Kasumi-1 (cell line): ENCODE measurements at places on chromosomes 1 and 21.

GRCh38 chr1:3176028-3176427, 107.0 kb downstream of the PRDM16 start:
- DNase-seq = no peak

DNA sequence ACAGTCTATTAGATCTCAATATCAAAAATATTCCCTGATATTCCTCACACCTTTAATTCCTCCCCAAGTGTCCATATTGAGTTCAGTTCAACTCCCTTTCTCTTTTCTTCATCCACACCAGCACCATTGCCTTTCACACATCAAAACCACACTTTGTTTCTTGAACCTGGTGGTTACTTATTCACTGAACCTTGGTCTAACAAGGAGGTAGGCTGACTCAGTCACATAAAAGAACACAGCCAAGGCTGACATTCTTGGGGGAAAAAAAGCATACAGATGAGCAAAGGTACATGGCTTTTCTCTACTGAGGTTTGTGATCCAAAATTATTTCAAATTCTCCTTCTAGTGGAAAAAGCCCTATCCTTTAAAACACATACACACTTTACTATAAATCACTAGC, 131.7 kb upstream of the USH2A start:
- no peak for DNase-seq

- no peak for DNase-seq
These were observed 189.8 kb upstream of the LYPLAL1 start for GRCh38 chr1:218983848-218984247.

DNA sequence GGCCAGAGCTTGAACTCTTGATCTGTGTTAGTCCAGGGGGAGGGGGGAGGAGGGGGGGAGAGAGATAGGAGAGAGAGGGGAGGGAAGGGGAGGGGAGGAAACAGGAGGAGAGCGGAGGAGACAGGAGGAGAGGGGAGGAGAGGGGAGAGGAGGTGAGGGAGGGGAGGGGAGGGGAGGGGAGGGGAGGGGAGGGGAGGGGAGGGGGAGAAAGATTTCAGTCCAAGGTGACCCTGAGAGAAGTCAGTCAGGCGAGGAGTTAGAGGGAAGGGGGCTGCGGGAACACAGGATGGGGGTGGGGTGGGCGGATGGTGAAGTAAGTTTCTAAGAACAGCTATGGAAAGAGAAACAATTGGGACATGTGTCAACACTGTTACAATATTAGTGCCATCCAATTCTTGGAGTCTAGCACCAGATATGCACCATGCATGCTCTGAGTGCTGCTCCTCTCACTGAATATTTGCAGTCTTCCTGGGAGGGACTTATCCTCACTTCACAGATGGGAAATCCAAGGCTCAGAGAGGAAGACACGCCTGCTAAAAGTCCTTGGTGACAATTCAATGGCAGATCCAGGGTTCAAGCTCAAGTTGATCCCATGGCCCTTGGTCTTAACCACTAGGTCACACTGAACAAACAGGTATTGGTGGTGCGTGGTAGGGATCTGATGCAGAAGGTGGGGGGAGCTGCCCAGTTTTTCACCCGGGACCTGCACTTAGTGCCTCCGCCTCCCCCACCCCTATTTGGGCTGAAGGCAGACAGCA, 42.5 kb upstream of the ECE1 start:
- no peak for DNase-seq

DNA sequence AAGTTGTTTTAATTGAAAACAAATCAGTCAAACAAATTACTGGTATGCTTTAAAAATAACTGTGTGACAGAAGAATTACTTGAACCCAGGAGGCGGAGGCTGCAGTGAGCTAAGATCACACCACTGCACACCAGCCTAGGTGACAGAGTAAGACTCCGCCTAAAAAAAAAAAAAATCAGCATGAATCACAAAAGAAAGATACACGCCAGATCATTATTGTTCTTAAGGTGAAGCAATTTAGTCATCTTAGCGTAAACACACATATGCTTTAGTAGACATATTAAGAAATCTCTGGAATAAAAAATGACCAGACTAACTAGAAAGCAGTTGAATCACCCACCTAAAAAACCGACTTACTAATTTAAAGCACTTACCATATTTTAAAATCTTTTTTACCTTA, 20.2 kb downstream of the RERE start:
- no peak for DNase-seq
